ENCODE measurements at places on chromosomes 16 and 17. TPM values are rescaled to one million over a fixed set of nuclear protein-coding genes. Genes with fewer than 3 reads are reported as not detected.

Gene OTOP2
- 0.06 TPM for total RNA-seq

Gene TMEM100
- total RNA-seq, result not detected

Gene RND2
- 0.13 TPM for total RNA-seq

Gene KRTAP4-16
- total RNA-seq, result not detected

Gene AP2B1
- 133 TPM for total RNA-seq

Gene SPN
- total RNA-seq, result not detected

Gene CD19
- not detected for total RNA-seq

Gene CDYL2
- 0.49 TPM for total RNA-seq

Measured in A549 treated with CORT108297 at 1 μM for 4 hours (cell line).